ENCODE measurements at places on chromosomes 4 and X.

GRCh38 chrX:56564921-56565840, 1.8 kb downstream of the UBQLN2 start:
- no peak for DNase-seq

GRCh38 chrX:101642093-101642492, 17.6 kb downstream of the ARMCX2 start:
- DNase-seq, result no peak

- no peak for DNase-seq
These were observed 20.9 kb downstream of the INTS6L start for GRCh38 chrX:135541351-135541750.

DNA sequence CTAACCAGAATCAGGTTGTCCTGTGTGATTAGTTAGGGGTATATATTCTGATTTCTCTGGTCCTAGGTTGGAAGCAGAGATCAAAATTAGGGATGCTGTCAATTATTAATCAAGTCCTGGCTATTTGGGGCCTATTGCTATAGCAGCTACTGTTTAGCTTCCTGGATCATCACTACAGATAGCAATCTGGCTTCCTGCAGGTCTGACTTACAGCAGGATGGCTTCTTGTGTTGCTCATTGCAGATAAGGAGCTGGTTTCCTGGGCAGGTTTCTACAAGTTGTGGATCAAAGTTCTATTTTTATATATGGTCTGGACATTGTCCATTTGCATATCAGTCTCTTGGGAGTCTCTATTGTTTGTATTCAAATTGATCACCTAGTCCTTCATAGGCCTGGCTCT, 57.7 kb upstream of the C4orf54 start:
- no peak for DNase-seq

GRCh38 chr4:140109292-140109691, 44.7 kb downstream of the MAML3 start:
- DNase-seq, result no peak

- DNase-seq, result no peak
These were observed 84.8 kb downstream of the TMEM164 start for GRCh38 chrX:110087485-110088356.

DNA sequence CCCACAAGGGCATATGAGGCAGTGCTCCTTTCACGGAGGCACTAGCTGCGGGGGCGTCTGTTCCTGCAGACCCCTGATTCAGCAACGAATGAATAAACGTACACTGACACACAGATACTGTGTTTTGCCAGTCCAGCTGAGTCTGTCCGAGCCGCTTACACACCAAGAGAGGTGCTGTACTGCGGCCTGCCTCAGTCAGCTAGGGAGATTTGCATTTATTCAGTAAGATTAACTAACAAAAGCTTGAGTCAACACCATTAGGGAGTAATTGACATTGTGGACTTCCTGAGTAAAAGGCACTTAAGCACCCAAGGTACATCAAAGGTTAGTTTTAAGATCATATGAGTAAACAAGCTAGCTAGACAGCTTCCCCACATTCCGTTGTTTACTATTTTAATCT, 31.0 kb upstream of the BEX4 start:
- no peak for DNase-seq

DNA sequence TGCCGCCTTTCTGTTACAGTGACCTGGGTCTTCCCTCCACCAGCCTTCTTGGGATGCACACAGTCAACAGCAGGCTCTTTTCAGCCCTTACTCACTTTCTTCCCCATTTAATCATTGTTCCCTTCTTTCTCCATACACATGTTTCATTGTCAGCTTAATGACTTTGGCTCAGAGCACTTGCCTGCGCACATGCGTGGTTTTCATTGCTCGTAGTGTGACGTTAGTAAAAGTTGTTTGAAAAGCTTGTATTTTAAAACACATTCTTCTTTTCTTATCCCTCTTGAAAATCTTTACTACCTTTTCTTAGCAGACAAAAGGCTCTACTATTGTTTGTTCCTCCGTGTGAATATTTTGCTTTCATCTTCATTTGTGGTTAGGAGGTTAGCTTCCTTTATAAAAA, 19.7 kb upstream of the SCOC start:
- DNase-seq, result no peak

DNA sequence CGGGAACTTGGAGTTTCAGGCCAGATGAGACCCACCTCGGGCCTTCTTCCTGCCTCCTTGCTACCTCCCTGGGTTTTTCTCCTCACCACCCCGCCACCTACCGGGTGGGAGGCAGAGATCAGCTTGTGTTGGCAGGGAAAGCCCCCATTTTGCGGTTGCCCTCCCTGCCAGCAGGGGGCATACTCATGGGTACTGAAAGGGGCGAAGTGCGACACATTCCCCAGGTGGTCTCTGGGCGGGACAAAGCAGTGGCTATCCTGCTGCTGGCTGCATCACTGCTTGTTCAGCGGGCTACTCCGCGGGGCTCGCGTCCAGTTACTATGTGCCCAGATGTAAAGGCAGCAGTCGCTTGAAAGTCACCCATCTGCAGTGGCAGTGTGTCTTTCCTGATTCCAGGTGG, 330.3 kb downstream of the PDHA2 start:
- DNase-seq, result no peak

GRCh38 chr4:108533245-108533844, 87.0 kb upstream of the RPL34 start:
- DNase-seq, result no peak

GRCh38 chrX:82711457-82711856, 796.6 kb upstream of the POU3F4 start:
- DNase-seq, result no peak

GRCh38 chr4:138832563-138832962, 183.0 kb upstream of the NOCT start:
- DNase-seq, result no peak

GRCh38 chr4:94389595-94390267, 47.1 kb upstream of the HPGDS start:
- no peak for DNase-seq

DNA sequence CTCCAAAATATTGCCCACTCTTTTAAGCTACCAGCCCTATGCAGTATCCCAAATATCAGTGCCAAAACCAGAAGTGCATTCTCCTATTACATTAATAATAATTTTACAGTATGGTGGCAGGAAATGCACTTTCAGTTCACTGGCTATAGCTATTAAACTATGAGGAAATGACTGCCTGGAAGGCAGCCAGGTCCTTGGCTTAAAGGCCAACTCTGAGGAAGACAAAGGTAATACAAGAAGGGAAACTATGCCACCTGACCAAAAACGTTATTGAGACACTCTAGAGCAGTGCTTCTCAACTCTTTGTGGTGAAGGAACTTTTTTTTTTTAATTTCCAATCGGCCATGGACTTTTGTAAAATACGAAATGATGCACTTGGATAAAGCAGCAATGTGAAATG, 133.6 kb upstream of the VAMP7 start:
- no peak for DNase-seq

DNA sequence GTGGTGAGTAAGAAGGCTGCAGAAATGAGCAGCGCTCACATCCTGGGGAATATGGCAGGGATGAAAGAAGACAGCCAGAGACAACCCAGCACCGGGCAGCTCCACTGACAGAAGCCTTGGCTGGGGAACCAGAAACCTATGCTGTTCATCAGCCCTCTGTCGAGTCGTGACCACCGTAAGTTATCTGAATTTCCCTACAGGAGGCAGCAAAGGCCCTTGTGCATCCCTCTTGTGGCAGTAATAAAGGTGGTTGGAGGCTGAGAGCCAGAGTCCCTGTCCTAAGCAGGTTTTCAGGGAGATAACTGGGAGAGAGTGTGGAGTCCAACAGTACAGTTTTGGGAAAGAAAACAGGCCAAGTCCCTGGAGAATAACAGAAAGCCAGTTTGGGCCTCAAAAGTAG, 194.0 kb upstream of the BOD1L1 start:
- DNase-seq, result no peak

- no peak for DNase-seq
These were observed 19.4 kb downstream of the TAPT1 start for GRCh38 chr4:16206848-16207247.

- no peak for DNase-seq
These were observed 44.7 kb downstream of the MAGEB17 start for GRCh38 chrX:16212024-16212423.

GRCh38 chr4:111066001-111066400, 443.1 kb upstream of the PITX2 start:
- DNase-seq, result no peak

- no peak for DNase-seq
These were observed 198.7 kb downstream of the TMA16 start for GRCh38 chr4:163693211-163693610.

DNA sequence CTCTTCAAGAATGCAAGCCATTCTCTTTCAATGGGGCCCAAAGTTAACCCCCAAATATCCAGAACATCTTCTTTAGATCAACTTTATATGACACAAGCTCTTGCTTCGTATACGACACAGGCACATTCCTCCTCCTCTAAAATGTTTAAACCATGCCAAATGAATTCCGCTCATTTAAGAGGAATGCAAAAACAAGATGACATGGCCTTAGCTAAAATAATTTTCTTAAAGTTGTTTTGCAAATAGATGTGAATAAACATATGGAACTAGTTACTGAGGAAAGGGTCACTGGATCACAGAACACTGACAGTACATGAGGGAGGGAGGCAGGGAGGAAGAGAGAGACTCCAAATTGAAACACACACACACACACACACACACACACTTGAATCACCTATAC, 97.4 kb downstream of the RASL11B start:
- no peak for DNase-seq

GRCh38 chrX:12693754-12694153, 97.5 kb upstream of the PRPS2 start:
- DNase-seq, result no peak

DNA sequence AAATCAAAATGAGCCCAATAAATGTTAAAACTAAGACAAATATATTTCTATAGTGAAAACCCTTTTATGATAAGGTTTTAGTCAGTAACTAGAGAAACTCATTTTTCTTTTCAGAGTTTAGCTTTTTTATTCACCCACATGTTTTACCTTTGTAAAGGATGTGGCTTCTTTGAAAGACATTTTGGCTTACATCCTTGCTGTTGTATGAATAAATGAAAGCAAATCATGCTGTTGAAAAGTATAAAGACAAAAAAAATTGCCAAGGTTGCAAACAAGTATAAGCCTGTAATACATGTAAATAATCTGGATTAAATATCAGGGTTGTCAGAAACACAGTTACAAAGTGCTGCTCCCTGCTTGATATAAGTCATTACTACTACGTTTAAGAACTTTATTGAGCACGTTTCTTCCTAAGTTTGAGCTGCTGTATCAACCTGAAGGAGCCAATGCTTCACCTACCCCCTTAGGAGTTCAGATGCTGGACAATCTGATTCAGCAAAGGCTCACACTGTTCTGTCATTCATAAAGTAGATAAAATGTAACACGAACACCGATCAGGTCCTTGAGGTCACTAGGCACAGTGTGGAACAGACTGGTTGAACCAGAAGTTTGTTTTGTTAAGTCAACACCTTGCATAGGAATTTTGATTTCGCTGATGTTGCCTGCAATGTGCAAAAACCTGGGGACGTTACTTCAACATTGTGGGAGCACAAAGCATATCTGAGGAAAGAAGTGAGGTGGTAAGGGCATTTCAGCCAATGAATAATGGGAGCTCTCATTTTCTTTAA, 321.2 kb upstream of the BMP3 start:
- DNase-seq, result no peak

- DNase-seq, result peak; percentile 82
These were observed 60.9 kb upstream of the LAS1L start for GRCh38 chrX:65595460-65595876.

DNA sequence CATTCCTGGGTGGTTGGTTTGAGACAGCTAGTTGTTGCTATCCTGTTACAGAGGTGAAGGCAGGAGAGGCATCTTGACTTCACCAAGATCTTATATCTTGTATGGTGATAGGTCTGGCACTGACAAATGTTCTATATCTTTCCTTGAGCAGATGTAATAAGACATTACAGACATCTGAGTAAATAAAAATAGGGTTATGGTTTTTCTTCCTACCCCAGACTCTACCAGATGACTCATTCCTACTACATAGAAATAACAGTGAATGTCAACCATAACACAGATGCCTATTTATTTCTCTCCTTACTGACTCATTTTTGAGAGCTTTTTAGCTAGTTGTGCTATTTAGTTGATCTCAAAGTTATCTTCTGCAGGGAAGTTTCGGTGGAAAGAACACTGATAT, 21.9 kb downstream of the HNRNPH2 start:
- DNase-seq, result no peak

DNA sequence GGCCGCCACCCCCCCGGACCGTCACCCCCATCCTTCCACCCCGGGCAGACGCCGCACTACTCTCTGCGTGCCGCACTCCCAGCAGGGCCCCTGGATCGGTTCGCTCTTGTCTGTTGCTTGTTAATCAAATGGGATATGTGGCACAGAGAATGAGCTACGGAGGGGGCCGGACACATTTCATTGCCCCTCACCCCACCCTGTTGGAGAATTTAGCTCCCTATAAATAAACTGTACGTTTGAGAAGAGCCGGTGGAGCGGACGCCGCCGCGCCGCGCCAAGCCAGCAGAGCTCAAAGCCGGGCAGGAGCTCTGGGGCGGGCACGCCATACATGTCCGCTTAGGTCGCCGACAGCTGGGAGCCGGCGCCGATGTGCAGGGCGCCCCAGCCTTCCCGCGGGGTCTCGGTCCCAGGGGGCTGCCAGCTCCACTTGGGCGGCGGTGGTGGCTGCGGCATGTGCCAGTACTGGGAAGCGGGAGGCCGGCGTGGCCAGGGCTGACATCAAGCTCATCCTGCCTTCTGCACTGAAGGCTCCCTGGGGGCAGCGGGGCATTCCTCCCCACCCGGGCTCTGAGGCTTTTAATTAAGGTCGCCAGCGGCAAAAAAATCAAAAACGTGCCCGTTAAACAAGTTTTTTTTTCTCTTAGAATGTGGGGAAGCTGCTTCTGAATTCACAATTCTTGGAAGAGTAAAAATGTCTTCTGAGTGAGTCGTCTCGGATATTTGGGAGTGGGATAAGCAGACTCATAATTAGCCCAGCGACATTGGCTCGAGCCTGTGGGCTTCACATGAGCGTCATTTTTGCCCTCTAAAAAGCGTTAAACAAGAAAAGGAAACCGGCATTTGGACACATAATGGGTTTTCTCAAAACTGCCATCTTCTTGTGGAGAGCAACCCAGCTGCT, 1.1 kb upstream of the PCDH19 start:
- no peak for DNase-seq

DNA sequence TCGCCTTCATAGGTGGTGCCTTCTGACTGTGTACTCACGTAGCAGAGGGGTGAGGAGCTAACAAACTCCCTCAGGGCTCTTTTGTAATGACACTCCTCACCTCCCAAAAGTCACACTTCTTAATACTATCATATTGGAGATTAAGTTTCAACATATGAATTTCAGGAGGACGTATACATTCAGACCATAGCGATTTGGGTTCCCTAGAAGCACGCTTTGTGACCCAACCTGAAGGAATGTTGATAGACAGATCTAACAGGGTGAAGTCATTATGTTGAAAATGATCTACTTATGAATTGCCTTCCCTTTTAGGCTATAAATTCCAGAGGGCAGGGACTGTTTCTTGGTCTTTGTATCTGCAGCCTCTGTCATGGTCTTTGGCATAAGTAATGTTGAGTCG, 3.2 kb upstream of the KLHL34 start:
- no peak for DNase-seq

- no peak for DNase-seq
These were observed 173.5 kb upstream of the FMR1 start for GRCh38 chrX:147738265-147738664.
